Daoy (cell line): ENCODE measurements at places on chromosomes 3 and 15. TPM values are rescaled to one million over a fixed set of nuclear protein-coding genes. Genes with fewer than 3 reads are reported as not detected.

Gene KLHL6
- not detected in 2 replicates for total RNA-seq

Gene LEO1
- total RNA-seq, result 126 and 151 TPM in 2 replicates

Gene LMCD1
- 14.5 and 18.7 TPM in 2 replicates for total RNA-seq

Gene LIPH
- 0.63 TPM in 1 of 2 replicates, not detected in the other for total RNA-seq

Gene ZPLD1
- total RNA-seq, result 0.06 TPM in 1 of 2 replicates, not detected in the other

Gene MKRN3
- total RNA-seq, result 12.1 and 15.0 TPM in 2 replicates

Gene DNAJB8
- total RNA-seq, result not detected in 2 replicates

Gene MUC20
- not detected in 2 replicates for total RNA-seq

Gene DHFR2
- total RNA-seq, result 2.5 and 3.5 TPM in 2 replicates

Gene TMC3
- not detected in 2 replicates for total RNA-seq

Gene GRIP2
- total RNA-seq, result not detected in 2 replicates

Gene LXN
- not detected in 2 replicates for total RNA-seq

Gene GOLGA8T
- total RNA-seq, result 1.5 TPM in 1 of 2 replicates, not detected in the other

Gene SMAD3
- 44.1 and 48.1 TPM in 2 replicates for total RNA-seq

Gene ROPN1
- total RNA-seq, result not detected in 2 replicates

Gene ATG7
- total RNA-seq, result 47.9 and 51.6 TPM in 2 replicates

Gene CGNL1
- 0.30 and 0.34 TPM in 2 replicates for total RNA-seq

- peak; percentile 31 for DNase-seq
These were observed 32.3 kb downstream of the TMOD3 start for GRCh38 chr15:51861557-51862359.

GRCh38 chr3:145767909-145768308 lies 393.1 kb downstream of the PLOD2 start:
- DNase-seq, result no peak

GRCh38 chr15:40217166-40217824 lies 21.6 kb upstream of the PAK6 start:
- peak; percentile 53 for DNase-seq

- no peak for DNase-seq
These were observed 294.0 kb upstream of the ATP10A start for GRCh38 chr15:26157081-26157480.

GRCh38 chr3:100113723-100114412 lies 433 bp downstream of the FILIP1L start:
- DNase-seq, result no peak

DNA sequence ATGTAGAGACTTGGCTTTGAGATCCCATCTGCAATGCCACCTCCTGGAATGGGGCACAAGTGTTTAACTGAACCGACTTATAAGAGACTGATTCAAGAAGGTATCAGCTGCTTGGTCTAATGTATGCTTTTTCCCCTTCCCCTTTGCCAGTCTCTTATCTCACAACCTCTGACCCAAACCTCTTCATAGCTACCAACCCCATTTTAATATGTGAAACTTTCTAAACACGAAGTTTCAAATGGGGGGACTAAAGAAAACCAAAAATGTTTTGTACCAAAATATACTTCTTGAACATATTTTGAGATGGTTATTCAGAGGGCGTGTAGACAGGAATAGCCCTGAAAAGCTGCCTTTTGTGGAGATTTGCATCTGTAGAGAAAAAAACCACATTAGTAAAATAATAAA lies 73.1 kb downstream of the OXSM start:
- DNase-seq, result no peak

GRCh38 chr15:98682992-98683701 lies 34.8 kb downstream of the IGF1R start:
- DNase-seq, result no peak

DNA sequence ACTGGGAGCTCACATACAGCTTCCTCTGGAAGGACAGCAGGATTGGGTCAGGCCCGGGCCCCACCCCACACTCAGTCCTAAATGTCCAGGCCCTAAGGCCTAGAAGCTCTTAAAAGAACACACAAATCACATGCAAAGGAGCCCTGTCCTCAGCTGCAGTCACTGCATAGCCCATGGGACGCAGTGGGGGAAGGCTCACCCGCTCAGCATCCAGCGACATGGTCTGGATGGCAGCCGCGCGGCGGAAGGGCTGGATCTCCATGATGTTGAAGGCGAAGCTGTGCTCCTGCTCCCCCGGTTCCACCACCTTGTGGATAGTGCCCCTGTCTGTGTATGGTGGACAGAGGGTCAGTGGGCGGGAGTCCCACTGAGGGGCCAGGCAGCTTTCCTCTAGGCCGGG lies 22.1 kb downstream of the SEMA7A start:
- DNase-seq, result no peak

DNA sequence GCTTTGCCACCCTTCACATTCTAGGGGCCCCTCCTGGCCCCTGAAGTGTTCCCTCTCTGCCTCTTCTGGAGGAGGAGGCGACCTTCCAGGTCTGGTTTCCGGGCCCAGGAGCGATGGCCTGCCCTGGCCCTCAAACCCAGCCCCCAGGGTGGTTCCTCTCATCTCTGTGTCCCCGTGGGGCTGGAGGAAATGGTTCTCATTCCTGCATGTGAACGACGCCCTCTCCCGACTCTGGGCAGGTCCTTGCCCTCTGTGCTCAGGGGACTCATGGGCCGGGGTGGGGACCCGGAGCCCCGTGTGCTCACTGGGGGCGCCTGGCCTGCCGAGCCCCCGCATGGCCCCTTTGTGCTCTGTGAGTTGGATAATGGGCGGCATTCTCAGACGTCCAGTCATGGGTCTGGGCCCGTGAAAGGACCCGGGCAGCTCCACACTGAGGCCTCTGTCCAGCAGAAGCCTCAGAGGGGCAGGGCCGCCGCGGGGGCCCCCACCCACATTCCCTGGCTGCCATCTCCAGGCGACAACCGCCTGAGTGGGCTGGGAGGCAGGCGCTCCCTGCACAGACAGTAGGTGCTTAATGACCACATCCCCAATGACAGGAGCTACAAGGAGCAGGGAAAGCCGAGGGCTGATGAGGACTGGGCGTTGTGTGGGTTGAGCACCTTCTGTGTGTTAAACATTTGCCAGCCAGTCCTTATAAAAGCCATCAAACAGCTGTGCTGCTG lies 5.5 kb upstream of the PLXND1 start:
- DNase-seq, result peak; percentile 56

DNA sequence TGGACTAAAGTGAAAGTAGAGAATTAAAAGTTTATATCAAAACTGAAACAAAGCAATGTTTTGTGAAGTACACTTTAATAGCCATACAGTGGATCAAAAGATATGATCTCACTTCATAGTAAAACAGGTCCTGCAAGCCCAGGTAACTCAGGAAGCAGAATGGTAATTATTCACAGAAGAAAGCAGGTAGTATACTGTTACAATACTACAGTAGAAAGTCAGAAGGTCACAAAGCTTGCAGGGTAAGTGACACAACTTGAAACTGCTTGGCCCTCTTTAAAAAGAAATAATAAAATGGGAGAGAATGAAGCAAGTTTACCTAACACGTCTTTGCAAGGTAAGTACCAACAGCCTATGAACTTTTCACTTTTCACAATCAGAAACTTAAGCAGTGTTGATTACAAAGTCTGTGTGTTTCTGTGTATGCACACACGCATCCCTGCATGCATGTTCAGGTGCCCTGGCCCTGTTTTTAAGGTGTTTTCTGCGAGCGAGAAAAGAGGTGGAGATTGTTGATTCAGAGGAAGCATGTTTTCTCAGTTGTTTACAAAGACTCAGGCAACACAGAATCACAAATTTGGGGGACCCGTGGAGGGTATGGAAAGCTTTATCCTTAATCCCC lies at the start of gene NAALADL2:
Gene NAALADL2 (plus strand): TSS at position 221 of the 622 bp plus-strand sequence.
- no peak for DNase-seq

- no peak for DNase-seq
These were observed 3.1 kb upstream of the ZXDC start for GRCh38 chr3:126478581-126479310.

GRCh38 chr3:161403251-161403650 lies 31.9 kb upstream of the SPTSSB start:
- DNase-seq, result peak; percentile 28

DNA sequence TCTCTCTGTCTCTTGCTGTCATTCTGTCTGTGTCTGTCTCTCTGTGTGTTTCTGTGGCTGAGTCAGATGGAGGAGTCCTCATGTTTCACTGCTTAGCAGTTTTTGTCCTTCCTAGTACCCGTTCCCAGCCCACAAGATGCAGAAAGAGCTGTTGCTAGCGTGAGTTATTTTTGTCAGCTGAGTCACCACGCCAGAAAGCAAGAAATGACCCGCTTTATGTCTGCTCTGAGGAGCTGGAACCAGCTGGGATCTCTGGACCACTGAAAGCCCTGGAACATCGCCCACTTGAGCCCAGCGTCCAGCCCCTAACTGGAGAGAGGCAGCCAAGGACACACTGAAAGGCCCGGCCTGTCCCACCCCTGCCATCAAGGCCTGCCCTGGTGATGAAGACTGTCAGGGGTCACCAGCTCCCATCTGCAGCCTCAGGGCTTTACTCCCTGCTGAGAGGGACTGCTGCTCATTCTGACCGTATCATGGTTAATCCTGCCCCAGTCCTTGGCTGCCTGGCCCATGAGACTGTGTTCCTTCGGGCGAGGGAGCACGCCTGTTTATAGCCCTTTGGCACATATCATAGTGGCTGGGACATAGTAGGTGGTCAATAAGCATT lies 101.7 kb upstream of the TPM1 start:
- DNase-seq, result peak; percentile 94

DNA sequence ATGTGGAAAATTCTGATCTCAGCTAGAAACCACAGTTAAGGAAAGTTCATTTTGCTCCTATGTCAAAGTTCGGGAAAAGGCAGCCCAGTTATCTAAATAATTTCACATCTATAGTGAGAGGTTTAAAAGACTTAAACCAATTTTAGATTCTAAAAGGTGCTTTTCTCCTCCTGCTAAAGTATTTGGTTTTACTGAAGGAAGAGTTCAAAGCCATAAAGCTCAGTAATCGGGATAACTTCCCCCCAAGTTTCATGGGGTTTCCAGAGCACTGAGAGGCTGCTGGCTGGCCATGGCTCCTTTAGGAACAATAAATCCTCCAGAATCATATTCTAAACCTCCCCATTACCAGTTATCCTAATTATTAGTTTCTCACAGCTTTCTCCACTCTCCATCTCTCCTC lies 38.2 kb downstream of the ZIC4 start:
- no peak for DNase-seq

- DNase-seq, result no peak
These were observed 62.6 kb downstream of the RGMA start for GRCh38 chr15:93026380-93026817.

- no peak for DNase-seq
These were observed 14.6 kb downstream of the TRAIP start for GRCh38 chr3:49841806-49842205.

GRCh38 chr15:71349736-71350526 lies 234.7 kb downstream of the THSD4 start:
- no peak for DNase-seq

- peak; percentile 19 for DNase-seq
These were observed 3.6 kb downstream of the ABHD17C start for GRCh38 chr15:80698676-80699075.

DNA sequence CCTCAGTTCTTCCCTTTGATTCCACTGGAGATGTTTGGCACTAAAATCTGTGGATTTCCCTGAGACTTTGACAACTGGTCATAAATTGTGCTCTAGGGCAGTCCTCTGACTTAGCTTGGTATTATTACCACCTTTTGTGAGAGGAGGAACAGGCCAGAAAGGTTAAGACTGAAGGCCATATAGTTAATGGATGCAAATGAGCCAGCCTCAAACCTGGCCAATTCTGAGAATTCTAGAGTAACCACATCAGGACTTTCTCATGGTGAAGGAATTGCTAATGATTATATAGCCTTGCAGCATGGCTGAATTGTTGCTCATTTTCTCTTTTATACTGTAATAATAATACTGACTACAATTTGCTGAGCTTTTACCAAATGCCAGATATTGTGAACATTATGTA lies 162.5 kb downstream of the CADPS start:
- no peak for DNase-seq

GRCh38 chr15:43958861-43959330 lies 132.1 kb downstream of the WDR76 start:
- DNase-seq, result peak; percentile 15

DNA sequence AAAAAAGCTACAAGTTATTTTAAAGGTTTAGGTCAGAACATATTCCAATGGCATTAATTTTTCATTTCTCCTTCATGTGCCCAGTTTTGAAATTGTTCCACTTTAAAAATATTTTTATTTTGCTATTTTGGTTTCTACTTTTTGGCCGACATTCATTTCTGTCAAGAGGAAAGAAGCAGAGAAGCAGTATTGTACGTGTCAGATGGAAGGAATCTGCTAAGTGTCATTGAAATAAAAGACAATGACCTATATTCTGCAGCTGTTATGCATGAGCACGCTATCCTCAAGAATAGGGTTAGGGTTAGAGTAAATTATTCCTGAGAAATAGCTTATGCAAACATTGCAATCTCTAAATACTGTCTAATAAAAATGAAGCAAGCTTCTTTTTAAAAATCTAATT lies 941.7 kb downstream of the TUSC7 start:
- no peak for DNase-seq
